ENCODE measurements at places on chromosomes 2 and 18. TPM values are rescaled to one million over a fixed set of nuclear protein-coding genes. Genes with fewer than 3 reads are reported as not detected.

DNA sequence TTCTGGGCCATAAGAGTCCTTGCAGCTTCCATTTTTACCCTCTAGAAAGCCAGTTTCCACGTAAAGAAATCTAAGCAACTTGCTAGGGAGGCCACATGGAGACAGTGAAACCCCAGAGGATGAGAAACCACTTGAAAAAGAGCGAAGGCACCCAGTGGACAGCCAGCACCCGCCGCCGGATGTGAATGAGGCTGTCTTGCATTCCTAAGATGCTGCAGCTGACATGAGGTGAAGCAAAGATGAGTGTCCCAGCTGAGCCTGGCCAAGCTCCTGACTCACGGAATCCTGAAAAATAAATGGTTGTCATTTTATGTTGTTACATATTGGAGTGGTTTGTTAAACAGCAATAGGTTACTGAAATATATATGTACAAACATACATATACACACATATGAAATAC lies 65.9 kb upstream of the STPG4 start:
- H3K4me1 ChIP-seq = peaks cover 23% of the 10 kb centered on the region
- H3K27ac ChIP-seq = peak overlapping the region; percentile 32
- H3K27me3 ChIP-seq = no peaks in the 10 kb centered on the region
- DNase-seq = peak; percentile 87

- H3K27me3 ChIP-seq = no peaks in the 10 kb centered on the region
- H3K4me1 ChIP-seq = peaks cover 9% of the 10 kb centered on the region
- peak overlapping the region; percentile 28 for H3K4me3 ChIP-seq
These were observed 62.1 kb downstream of the RND3 start for GRCh38 chr2:150425121-150425955.

- H3K27me3 ChIP-seq = no peaks in the 10 kb centered on the region
- H3K27ac ChIP-seq = no peak overlapping the region
- no peak overlapping the region for H3K4me3 ChIP-seq
- DNase-seq = no peak
- H3K4me1 ChIP-seq = peaks cover 7% of the 10 kb centered on the region
These were observed 47.7 kb upstream of the EHBP1 start for GRCh38 chr2:62657783-62658182.

DNA sequence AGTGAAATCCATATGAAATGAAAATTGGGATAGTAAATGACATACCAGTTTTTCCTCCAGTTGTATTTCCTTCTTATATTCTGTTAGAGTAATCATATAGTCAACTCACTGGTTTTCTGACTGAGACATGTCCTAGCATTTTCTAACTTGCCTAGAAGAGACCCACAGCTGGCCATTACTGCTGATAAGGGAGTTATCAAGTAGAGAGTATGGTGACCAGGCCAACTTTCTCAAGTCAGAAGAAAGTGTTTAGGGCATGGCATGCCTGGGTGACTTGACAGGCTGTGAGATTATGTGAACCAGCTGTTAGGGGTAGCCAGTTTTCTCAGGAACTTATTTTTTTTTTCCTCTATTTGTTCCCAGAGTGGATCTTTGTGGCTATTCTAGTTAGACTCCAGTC lies 81.2 kb downstream of the GPD2 start:
- peaks cover 3% of the 10 kb centered on the region for H3K4me1 ChIP-seq
- H3K4me3 ChIP-seq = no peak overlapping the region
- H3K27me3 ChIP-seq = no peaks in the 10 kb centered on the region
- peak overlapping the region; percentile 13 for H3K27ac ChIP-seq
- peaks cover 3% of the 10 kb centered on the region for H3K36me3 ChIP-seq

DNA sequence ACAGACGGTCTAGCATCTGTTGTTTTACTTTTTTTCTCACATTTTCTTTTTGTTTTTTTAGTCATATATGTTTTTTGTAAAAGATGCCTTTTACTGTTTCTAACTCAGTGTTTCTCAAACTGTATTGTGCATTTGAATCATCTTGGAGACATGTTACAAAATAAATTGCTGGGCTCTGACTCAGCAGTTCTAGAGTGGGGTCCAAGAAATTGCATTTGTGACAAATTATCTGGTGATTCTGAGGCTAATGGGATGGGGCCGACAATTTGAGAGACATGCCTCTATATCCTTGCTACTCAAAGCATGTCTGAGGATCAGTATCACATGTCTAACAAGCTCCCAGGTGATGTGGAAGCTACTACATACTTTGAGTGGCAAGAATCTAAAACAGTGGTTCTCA lies 478.8 kb downstream of the PLCL1 start:
- no peaks in the 10 kb centered on the region for H3K27me3 ChIP-seq
- H3K4me1 ChIP-seq = no peaks in the 10 kb centered on the region
- DNase-seq = no peak
- no peaks in the 10 kb centered on the region for H3K36me3 ChIP-seq
- no peak overlapping the region for H3K27ac ChIP-seq
- no peak overlapping the region for H3K4me3 ChIP-seq

GRCh38 chr2:3756306-3756705 lies 52.9 kb downstream of the DCDC2C start:
- H3K36me3 ChIP-seq = no peaks in the 10 kb centered on the region
- no peak overlapping the region for H3K4me3 ChIP-seq
- H3K27me3 ChIP-seq = no peaks in the 10 kb centered on the region
- no peak overlapping the region for H3K27ac ChIP-seq
- H3K4me1 ChIP-seq = peaks cover 14% of the 10 kb centered on the region
- DNase-seq = no peak

DNA sequence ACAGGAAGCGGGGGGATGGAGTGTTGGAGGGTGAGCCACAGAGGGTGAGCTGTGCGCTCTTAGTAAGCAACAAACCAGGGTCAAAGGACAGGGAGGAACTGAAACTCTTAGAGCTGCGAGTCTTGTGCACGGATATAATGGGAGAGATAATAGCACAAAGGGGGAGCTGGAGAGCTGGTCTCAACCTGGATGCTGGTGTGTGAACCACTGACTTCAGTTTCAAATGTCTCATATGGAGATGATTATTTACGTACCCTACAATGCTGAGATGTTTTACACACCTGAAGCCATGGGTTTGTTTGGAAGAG lies 35.9 kb downstream of the PTGR3 start:
- peaks cover 10% of the 10 kb centered on the region for H3K27me3 ChIP-seq
- H3K4me3 ChIP-seq = no peak overlapping the region
- DNase-seq = peak; percentile 17

- no peak overlapping the region for H3K4me3 ChIP-seq
- H3K27me3 ChIP-seq = peaks cover 3% of the 10 kb centered on the region
- no peak for DNase-seq
- H3K27ac ChIP-seq = no peak overlapping the region
- no peaks in the 10 kb centered on the region for H3K4me1 ChIP-seq
- no peaks in the 10 kb centered on the region for H3K36me3 ChIP-seq
These were observed 34.9 kb downstream of the RNF144A start for GRCh38 chr2:6952101-6952500.

GRCh38 chr2:24870440-24870839 lies 49.6 kb downstream of the ADCY3 start:
- H3K27me3 ChIP-seq = no peaks in the 10 kb centered on the region
- H3K4me3 ChIP-seq = no peak overlapping the region
- no peak for DNase-seq
- peaks cover 1% of the 10 kb centered on the region for H3K36me3 ChIP-seq
- no peak overlapping the region for H3K27ac ChIP-seq

DNA sequence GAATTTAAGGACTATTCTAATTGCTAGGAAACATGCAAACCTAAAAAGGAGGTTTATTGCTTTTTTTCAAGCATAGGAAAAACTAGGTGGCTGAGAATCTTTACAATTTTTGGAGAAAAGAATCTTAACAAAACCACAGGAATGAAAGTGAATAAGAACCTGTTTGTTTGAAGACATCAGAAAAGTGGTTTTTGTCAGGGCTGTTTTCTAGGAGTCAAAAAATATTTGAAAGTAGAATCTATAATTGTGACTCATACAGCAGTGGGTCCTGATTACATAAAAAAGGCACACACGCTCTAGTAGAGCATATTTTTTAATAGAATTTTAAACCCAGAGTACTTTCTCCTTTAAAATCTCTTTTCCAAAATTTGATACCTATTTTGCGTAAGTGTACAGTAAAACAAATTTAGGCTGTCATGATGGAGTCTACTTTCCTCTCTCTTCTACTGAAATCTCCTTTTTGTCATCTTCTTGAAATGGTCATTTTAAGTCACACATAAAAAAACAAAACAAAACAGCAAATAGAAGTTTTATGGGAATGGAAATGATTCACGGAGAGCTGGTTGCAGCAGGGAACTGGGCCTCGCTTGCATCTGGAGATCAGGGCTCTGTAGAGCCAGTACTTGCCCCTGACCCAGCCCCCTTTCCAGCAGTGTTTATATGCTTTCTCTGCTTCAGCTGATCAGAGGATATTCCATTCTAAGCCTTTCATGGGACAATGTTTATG lies 59.1 kb upstream of the PELI1 start:
- peaks cover 14% of the 10 kb centered on the region for H3K4me1 ChIP-seq
- H3K27ac ChIP-seq = peak overlapping the region; percentile 28
- peak; percentile 59 for DNase-seq
- no peaks in the 10 kb centered on the region for H3K36me3 ChIP-seq

DNA sequence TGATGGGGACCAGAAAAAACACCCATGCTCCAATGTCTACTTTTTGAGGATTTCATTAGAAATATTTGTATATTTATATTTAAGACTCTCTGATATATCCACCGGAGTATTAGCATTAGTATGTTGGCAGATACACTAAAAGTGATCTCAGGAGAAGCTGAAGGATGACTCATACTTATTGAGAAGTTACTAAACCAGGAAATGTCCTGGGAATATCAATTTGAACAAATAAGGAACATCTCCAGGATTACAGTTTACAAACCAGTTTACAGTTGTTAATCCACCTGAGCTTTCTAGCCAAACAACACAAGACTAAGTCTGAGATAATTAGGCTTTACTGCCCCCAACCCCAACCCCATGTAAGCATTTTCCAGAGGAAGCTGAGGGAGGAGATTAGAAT lies 16.1 kb upstream of the DPP4 start:
- H3K27me3 ChIP-seq = no peaks in the 10 kb centered on the region
- H3K27ac ChIP-seq = no peak overlapping the region

DNA sequence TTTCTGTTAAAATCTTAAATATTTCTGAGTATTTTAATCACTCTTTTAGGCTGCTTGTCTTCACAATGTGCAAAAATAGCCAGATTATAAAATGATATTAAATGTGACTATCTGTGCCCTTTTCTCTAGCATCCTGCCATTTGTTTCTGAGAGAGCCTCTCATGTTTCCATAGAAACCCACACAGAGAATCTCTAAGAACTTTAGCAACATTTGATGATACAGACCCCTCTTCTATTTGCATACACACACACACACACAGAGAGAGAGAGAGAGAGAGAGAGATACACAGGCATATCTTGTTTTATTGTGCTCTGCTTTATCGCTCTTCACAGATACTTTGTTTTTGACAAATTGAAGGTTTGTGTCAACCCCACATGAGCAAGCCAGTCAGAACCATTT lies 134.5 kb upstream of the DDX18 start:
- DNase-seq = no peak
- no peaks in the 10 kb centered on the region for H3K27me3 ChIP-seq
- H3K36me3 ChIP-seq = no peaks in the 10 kb centered on the region
- no peaks in the 10 kb centered on the region for H3K4me1 ChIP-seq
- H3K27ac ChIP-seq = no peak overlapping the region

- DNase-seq = no peak
- H3K4me3 ChIP-seq = no peak overlapping the region
- H3K4me1 ChIP-seq = peaks cover 4% of the 10 kb centered on the region
- no peaks in the 10 kb centered on the region for H3K36me3 ChIP-seq
These were observed 10.5 kb upstream of the BBS5 start for GRCh38 chr2:169468841-169469240.

GRCh38 chr2:65072181-65072970 lies 16.2 kb downstream of the CEP68 start:
- no peaks in the 10 kb centered on the region for H3K27me3 ChIP-seq
- no peak overlapping the region for H3K4me3 ChIP-seq
- H3K27ac ChIP-seq = no peak overlapping the region
- peaks cover 35% of the 10 kb centered on the region for H3K4me1 ChIP-seq
- DNase-seq = no peak

DNA sequence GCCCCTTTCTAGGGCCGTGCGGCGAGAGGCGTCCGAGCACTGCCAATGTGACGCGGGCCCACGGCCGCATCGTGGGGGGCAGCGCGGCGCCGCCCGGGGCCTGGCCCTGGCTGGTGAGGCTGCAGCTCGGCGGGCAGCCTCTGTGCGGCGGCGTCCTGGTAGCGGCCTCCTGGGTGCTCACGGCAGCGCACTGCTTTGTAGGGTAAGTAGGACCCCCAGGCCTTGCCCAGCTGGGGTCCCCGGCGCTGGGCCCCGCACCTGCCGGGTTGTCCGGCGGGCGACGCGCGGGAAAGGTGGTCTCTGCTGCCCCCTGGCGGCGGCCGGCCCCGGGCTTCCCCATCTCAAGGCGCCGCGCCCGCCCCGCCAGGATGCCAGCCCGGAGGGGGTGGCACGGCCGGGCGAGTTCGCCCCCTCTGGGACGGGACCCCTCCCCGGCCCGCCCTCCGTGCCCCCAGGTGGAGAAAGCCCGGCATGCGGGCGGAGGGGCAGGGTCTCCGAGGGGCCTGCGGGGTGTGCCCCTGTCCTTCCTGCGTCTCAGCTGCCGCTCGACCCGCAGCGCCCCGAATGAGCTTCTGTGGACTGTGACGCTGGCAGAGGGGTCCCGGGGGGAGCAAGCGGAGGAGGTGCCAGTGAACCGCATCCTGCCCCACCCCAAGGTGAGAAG lies 1.9 kb downstream of the PRSS56 start:
- H3K4me1 ChIP-seq = no peaks in the 10 kb centered on the region
- no peak overlapping the region for H3K4me3 ChIP-seq
- no peak for DNase-seq
- H3K27ac ChIP-seq = no peak overlapping the region

DNA sequence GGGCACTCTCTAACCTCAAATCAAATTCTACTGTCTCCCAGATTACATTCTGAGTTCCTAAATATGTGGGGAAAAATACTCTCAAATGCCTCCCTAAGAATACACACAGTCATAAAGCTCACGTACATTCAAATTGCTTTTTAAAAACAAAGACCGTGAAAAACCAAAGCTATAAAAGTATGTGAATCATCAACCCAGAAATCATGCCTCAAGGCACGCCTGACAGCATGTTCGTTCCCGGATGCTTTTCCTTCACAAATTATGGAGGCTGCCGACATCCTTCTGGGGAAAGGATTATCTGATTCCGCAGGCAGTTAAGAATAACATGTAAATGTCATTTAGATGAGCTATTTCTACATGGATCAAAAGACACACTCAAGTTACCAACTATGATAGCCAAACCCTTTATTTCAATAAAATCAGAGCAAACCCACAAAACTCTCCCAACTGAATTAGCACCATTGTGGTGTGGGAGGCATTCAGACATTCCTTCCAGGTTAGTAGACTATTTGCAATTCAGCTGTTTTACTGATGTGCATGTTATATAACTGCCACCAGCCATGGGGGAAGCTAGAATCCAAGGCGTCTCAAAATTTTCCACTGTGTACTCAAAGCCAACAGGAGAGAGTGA lies 398.2 kb upstream of the TRIB2 start:
- no peak overlapping the region for H3K4me3 ChIP-seq
- H3K4me1 ChIP-seq = peaks cover 17% of the 10 kb centered on the region
- H3K27me3 ChIP-seq = no peaks in the 10 kb centered on the region
- peak overlapping the region; percentile 58 for H3K27ac ChIP-seq
- H3K36me3 ChIP-seq = no peaks in the 10 kb centered on the region

The TCF7L1 gene
- total RNA-seq = 0.72 TPM

The SAG gene
- total RNA-seq = not detected

The NDC80 gene
- 15.3 TPM for total RNA-seq

The PRR30 gene
- total RNA-seq = not detected

The SCN7A gene
- total RNA-seq = 0.90 TPM

The RAD51AP2 gene
- not detected for total RNA-seq

The ANKRD53 gene
- total RNA-seq = 0.54 TPM

The HOXD8 gene
- not detected for total RNA-seq

The CDH2 gene
- 111 TPM for total RNA-seq

The SLC19A3 gene
- total RNA-seq = not detected

All from IMR-90 (cell line).